ENCODE measurements at places on chromosomes 2 and 18.

DNA sequence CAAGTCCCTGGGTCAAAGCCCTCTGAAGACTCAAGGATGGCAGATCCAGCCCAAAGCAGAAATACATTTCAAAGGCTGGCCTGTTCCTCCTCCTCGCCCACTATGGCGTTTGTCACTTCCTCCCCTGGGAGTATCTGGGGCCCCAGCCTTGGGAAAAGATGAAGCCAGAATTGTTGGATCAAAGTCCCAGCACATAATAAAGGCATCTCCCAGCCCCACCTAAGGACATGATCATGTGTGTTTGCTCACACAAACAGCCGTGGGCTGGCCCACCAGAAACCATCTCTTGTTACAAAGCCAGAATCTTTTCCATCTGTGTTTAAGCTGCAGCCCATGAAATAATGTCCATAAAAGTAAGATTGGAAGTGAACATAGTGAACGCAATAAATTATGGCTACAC, 50.1 kb upstream of the HAAO start:
- no peak overlapping the region for H3K4me3 ChIP-seq
- H3K27ac ChIP-seq, result no peak overlapping the region
- no peak for DNase-seq
- H3K4me1 ChIP-seq, result no peaks in the 10 kb centered on the region

- no peak for DNase-seq
- H3K36me3 ChIP-seq, result no peaks in the 10 kb centered on the region
- H3K27me3 ChIP-seq, result no peaks in the 10 kb centered on the region
- no peak overlapping the region for H3K27ac ChIP-seq
Observed at GRCh38 chr2:112010751-112011150, 44.3 kb upstream of the TMEM87B start.

DNA sequence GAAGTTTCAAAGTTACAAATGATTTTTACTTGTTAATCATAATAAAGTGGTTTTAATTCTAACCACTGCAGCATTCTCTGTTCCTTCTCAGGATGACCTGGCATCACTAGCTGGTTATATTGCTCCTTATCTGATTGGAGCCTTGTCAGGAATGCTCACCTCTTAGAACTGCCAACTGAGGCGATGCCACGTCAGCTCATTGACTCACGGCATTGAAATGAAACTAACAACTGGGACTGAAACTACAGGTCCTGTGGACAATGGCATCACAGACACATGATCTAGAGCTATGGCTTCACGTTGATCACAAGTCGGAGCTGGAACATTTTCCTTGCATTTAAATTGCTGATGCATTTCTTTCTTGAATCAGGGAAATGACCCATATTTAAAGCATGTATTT, 54.9 kb upstream of the MAP2 start:
- H3K4me3 ChIP-seq, result no peak overlapping the region
- no peaks in the 10 kb centered on the region for H3K27me3 ChIP-seq
- no peaks in the 10 kb centered on the region for H3K4me1 ChIP-seq
- no peak overlapping the region for H3K27ac ChIP-seq
- peak; percentile 2 for DNase-seq

DNA sequence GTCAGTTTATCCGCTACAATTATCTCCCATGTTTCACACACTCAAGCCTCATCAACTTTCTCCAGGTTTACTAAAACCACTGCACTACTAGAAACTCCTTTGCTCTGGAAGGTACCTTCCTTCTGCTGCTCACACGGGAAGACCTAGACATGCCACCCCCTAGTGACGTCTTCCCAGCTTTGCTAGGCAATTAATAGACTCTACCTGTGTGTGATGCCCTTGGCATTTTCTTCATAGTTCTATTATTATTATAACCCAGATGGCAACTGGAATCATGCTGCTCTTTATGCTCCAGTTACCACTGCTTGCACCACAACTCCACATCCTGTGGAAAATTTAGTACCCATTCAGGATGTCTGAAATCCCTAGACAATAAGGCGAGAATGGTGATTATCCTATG, 42.4 kb downstream of the CACNB4 start:
- H3K4me1 ChIP-seq, result peaks cover 16% of the 10 kb centered on the region
- no peaks in the 10 kb centered on the region for H3K27me3 ChIP-seq
- H3K36me3 ChIP-seq, result no peaks in the 10 kb centered on the region
- H3K4me3 ChIP-seq, result no peak overlapping the region

GRCh38 chr18:25815659-25816058, 274.8 kb downstream of the SS18 start:
- DNase-seq, result no peak
- no peak overlapping the region for H3K27ac ChIP-seq
- H3K36me3 ChIP-seq, result no peaks in the 10 kb centered on the region
- no peaks in the 10 kb centered on the region for H3K4me1 ChIP-seq
- H3K27me3 ChIP-seq, result no peaks in the 10 kb centered on the region
- H3K4me3 ChIP-seq, result no peak overlapping the region

DNA sequence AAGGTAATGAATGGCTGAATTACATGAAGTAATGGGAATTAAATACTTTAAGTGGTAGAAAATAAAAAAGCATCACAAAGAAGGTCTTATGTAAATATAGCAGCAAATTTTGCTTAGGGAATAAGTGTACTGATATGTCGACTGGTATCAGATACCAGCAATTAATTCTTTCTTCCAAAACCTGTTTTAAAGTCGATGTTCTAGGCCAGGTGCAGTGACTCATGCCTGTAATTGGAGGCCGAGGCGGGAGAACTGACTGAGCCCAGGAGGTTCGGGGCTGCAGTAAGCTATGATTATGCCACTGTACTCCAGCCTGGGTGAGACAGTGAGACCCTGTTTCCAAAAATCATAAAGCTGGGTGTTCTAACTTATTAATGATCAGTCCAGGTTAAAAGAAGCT, 30.3 kb downstream of the SP3 start:
- peaks cover 4% of the 10 kb centered on the region for H3K4me1 ChIP-seq
- no peak overlapping the region for H3K4me3 ChIP-seq
- H3K27ac ChIP-seq, result no peak overlapping the region
- H3K36me3 ChIP-seq, result no peaks in the 10 kb centered on the region
- DNase-seq, result no peak

All from GM12878 (cell line).